ENCODE measurements at places on chromosomes 3 and 15.

GRCh38 chr3:191328962-191329653 lies at the start of gene CCDC50:
Gene CCDC50 (plus strand): TSS chr3:191329394. CDS start chr3:191329675, 281 bp downstream.
- DNase-seq, result peak; percentile 86

GRCh38 chr3:181921220-181921619 lies 209.5 kb downstream of the SOX2 start:
- no peak for DNase-seq

- no peak for DNase-seq
Measured at GRCh38 chr3:191376516-191377141, 46.3 kb upstream of the UTS2B start.

- DNase-seq, result peak; percentile 16
Measured at GRCh38 chr15:83436513-83437158, 10.5 kb upstream of the SH3GL3 start.

DNA sequence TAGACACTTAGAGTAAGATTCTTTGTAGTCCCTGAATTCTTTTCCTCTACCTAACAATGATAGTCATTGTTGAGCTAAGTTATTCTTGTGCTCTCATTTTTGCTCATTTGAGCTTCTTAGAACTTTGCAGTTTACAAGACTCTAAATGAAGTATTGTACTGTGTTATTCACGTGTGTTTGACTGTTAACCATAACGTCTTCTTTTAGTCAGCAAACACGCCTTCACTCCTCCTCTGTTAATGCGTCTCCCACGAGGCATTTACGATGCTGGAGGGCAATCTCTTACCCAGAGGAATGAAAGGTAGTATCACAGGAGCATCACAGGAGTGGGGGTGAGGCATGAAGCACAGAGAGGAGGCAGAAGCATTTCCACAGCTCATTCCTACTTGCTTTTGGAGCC lies 14.8 kb upstream of the P2RY14 start:
- no peak for DNase-seq

- no peak for DNase-seq
Measured at GRCh38 chr3:128663151-128663550, 12.5 kb upstream of the RPN1 start.

DNA sequence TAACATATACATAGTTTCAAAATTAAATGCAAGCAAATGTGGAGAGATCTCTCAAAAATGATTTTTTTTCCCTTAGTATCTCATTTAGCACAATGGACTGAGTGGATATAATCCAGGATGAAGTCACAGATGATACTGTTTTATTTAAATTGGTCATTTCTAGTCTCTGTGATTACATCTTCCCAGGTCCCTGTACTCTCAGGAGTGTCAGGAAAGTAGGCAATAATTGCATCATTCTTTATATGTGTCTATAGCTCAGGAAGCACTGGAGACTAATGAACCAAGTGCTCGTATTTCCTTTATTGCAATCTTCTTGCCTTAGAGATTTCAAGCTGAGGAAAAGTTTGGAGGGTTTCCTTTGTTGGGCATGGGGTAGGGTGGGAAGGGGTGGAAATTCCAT lies 309.4 kb upstream of the THRB start:
- no peak for DNase-seq

GRCh38 chr3:186644683-186645082 lies 4.5 kb downstream of the FETUB start:
- DNase-seq, result no peak

- no peak for DNase-seq
Measured at GRCh38 chr15:32919749-32920414, 202.1 kb downstream of the GREM1 start.

DNA sequence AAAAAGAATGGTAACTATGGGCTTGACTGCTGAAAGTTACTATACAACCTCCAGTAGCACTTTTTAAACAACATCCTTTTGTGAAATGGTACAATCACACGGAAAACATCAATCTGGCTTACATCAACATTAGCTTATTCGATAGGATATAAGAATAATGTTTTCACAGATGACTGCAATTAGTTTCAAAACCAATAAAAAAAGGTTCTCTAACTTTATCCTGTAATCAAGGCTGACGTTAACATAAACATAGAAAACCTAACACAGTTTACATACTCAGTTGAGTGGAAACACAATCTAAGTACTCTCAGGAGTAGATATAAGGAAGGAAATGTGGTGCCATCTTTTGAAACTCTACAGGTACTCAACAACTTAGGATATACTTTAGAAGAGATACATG lies 102.2 kb downstream of the DLG1 start:
- DNase-seq, result no peak

- DNase-seq, result peak; percentile 71
Measured at GRCh38 chr15:79007066-79007465, 62.2 kb upstream of the CTSH start.

DNA sequence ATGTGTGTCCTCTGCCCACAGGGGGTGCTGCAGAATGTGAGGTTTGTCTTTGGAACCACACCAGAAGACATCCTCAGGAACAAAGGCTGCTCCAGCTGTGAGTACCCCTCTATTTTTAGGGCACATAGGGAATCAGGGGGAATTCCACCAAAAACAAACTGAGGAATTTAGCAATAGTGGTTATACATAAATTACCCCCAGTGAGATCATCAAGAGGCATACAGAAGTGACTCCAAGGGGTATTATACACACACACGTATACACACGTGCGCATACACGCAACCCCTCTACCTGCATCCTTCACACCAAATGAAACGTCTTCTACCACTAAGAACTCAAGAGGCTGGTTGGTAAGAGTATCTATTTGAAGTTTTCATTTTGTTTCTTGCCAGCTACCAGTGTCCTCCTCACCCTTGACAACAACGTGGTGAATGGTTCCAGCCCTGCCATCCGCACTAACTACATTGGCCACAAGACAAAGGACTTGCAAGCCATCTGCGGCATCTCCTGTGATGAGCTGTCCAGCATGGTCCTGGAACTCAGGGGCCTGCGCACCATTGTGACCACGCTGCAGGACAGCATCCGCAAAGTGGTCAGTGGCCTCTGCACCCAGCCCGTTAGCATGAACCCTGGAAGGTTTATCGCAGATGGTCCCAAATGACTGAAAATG lies 2.9 kb downstream of the THBS1 start:
- peak; percentile 20 for DNase-seq

DNA sequence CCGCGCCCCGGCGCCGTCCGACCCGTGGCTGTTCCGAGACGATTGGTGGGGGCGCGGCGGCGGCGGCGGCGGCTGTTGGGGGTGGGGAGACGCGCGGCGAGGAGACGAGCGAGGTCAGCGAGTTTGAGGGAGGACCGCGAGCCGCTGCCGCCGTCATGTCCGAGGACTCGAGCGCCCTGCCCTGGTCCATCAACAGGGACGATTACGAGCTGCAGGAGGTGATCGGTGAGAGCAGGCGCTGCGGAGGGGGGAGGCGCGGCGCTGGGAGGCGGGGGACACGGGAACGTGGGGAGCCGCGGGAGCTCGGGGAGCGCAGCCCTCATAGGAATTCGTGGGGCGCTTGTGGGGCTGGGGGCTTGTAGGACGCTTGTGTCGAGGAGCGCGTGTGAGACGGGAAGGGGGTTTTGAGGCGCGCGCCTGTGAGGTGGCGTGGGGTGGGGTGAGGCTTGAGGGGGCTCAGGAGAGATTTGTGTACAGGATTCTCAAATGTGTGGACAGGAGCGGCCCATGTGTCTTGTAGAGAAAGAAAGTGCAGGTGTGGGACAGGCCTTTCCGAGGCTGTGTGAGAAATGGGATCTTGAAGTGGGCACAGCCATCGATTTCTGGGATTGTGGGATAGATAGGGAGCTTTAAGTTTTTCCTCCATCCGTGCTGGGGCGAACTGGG lies 518 bp downstream of the OXSR1 start:
- peak; percentile 66 for DNase-seq

All from WERI-Rb-1 (cell line).